Effector memory CD8-positive, alpha-beta T cell (primary cell): ENCODE measurements at places on chromosomes 7 and 10.
A peak's percentile ranks its signal among the peaks of the same experiment; 100 is the strongest.

DNA sequence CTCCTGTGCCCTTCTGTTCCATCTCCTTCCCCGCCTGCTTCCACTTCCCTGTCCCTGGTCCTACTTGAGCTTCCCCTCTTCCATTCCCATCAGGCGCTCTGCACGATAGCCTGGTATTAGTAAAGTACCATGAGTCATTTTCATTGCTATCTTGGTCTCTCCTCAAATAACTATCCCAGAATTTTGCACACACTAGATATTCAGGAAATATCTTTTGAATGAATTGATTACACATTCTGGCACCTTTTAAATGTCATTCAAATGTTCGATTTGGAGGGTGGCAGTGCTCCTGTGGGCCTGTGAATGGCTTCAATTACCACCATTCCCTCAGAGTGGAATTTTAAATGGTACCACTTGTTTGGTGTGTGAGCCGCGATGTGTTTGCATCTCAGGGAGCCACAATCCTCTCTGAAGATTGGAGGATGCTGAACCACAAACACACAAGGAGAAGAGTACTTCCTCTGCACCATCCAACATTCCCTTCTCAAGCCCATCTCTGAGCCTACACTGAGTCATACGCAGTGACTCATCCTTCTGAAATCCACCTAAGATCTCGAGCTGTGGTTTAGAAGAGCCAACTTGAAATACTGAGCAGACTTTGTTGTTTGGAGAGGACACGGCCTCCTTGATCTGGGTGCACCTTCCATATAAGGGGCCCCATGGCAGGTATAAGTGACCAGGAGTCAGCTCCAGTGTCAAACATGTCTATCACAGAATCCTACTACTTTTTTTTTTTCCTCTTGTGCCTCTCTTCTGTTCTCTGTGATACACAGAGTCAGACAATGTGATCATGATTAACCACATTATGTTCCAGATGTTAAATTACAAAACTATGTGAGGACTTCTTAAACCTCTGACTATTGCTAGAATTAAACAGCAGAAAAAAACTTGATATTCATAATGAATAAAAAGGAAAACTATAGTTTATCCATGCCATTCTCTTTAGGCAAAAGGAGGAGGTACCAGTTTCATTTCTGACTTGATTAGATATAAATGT, 81.9 kb downstream of the BMPER start:
- H3K36me3 ChIP-seq: no peaks in the 10 kb centered on the region
- no peaks in the 10 kb centered on the region for H3K4me1 ChIP-seq
- no peak overlapping the region for H3K4me3 ChIP-seq
- DNase-seq: no peak

DNA sequence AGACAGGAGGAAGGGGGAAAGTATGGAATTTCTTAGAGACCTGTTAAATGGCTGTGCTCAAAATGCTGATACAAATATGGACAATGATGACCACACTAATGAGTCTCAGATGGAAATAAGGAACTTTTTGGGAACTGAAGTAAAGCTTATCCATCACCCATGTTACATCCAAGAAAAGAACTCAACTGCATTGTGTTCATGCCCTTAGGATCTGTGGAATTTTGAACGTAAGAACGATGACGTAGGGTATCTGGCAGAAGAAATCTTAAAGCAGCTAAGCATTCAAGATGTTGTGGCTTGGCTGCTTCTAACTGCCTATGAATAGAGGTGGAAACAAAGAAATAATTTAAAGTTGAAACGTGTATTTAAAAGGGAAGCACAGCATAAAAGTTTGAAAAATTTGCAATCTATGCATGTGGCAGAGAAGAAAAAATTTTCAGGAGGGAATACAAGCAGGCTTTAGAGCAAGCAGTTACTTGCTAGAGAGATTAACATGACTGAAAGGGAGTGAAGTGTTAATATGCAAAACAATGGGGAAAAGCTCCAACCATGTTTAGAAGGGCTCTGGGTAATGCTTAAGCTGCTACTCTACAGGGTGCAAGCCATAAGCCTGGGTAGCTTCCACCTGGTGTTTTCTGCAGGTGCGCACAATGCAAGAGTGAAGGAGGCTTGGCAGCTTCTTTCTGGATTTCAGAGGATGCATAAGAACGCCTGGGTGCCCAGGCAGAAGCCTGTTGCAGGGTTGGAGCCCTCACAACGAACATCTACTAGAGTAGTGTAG, 499.7 kb upstream of the SEMA3D start:
- no peak for DNase-seq
- H3K4me1 ChIP-seq: no peaks in the 10 kb centered on the region
- H3K27me3 ChIP-seq: no peaks in the 10 kb centered on the region
- H3K27ac ChIP-seq: no peak overlapping the region
- H3K4me3 ChIP-seq: no peak overlapping the region

GRCh38 chr7:103120362-103120761, 28.5 kb downstream of the NAPEPLD start:
- H3K4me3 ChIP-seq: no peak overlapping the region
- DNase-seq: no peak
- H3K27me3 ChIP-seq: no peaks in the 10 kb centered on the region
- peaks cover 15% of the 10 kb centered on the region for H3K36me3 ChIP-seq

- DNase-seq: no peak
- H3K4me3 ChIP-seq: no peak overlapping the region
- H3K36me3 ChIP-seq: no peaks in the 10 kb centered on the region
- H3K27ac ChIP-seq: no peak overlapping the region
- H3K4me1 ChIP-seq: no peaks in the 10 kb centered on the region
Measured at GRCh38 chr7:94183289-94183749, 179.2 kb upstream of the BET1 start.

DNA sequence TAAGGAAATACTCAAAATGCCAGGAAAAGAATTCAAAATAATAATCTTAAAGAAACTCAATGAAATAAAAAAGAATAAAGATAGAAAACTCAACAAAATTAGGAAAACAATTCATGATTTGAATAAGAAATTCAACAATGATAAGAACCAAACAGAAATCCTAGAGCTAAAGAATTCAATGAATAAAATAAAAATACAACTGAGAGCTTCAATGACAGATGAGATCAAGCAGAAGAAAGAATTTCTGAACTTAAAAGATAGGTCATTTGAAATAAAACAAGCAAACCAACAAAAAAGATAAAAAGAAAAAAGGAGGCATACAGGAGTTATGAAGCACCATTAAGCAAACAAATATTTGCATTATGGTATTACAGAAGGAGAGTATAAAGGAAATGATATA, 5.6 kb upstream of the AKR1B1 start:
- H3K36me3 ChIP-seq: peaks cover 7% of the 10 kb centered on the region
- H3K4me3 ChIP-seq: no peak overlapping the region
- no peak overlapping the region for H3K27ac ChIP-seq
- no peak for DNase-seq

DNA sequence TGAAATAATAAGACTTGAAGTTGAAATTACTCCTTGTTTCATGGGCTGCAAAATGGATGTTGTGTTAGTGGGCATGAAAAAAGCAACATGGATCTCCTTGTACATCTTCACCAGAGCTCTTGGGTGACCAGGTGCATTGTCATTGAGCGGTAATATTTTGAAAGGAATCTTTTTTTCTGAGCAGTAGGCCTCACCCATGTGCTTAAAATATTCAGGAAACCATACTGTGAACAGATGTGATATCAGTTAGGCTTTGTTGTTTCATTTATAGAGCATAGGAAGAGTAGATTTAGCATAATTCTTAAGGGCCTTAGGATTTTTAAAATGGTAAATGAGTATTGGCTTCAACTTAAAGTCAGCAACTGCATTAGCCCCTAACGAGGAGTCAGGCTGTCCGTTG, 15.3 kb downstream of the STAG3 start:
- no peaks in the 10 kb centered on the region for H3K36me3 ChIP-seq
- H3K4me1 ChIP-seq: no peaks in the 10 kb centered on the region
- no peak overlapping the region for H3K4me3 ChIP-seq
- no peak for DNase-seq

- no peak overlapping the region for H3K4me3 ChIP-seq
- H3K4me1 ChIP-seq: peaks cover 13% of the 10 kb centered on the region
- no peaks in the 10 kb centered on the region for H3K36me3 ChIP-seq
- no peaks in the 10 kb centered on the region for H3K27me3 ChIP-seq
Measured at GRCh38 chr10:88032566-88032965, 169.1 kb downstream of the PTEN start.

DNA sequence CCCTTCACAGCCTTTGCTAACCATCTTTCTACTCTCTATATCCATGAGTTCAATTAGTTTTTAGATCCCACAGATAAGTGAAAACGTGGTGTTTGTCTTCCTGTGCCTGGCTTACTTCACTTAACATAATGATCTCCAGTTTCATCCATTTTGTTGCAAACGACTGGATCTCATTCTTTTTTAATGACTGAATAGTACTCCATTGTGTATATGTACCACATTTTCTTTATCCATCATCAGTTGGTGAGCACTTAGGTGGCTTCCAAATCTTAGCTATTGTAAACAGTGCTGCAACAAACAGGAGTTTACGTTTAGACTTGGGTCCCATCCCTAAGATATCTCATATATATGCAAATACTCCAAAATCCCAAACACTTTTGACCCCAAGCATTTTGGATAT, 9.1 kb downstream of the CDC123 start:
- H3K4me3 ChIP-seq: no peak overlapping the region
- H3K27me3 ChIP-seq: no peaks in the 10 kb centered on the region
- DNase-seq: no peak
- H3K27ac ChIP-seq: no peak overlapping the region

DNA sequence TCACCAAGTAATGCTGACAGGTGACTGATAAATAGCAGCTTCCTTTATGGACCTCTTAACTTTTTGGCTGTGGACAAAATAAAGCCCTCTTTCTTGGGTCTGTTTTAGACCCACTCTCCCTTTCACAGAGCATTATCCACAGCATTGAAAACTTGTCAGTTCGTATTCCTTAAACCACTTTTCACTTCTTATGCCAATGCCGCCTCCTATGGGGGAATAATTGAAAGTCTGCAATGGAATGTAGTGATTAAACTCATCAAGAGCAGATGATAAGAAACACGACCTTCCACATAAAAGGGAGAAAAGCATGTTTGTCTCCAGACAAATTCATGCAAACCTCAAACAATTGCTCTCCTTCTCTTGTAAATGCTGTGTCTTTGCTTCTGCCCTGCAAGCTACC, 153.4 kb downstream of the SORCS1 start:
- H3K4me3 ChIP-seq: no peak overlapping the region
- H3K27me3 ChIP-seq: no peaks in the 10 kb centered on the region
- DNase-seq: no peak
- no peak overlapping the region for H3K27ac ChIP-seq
- no peaks in the 10 kb centered on the region for H3K4me1 ChIP-seq
- peaks cover 4% of the 10 kb centered on the region for H3K36me3 ChIP-seq

DNA sequence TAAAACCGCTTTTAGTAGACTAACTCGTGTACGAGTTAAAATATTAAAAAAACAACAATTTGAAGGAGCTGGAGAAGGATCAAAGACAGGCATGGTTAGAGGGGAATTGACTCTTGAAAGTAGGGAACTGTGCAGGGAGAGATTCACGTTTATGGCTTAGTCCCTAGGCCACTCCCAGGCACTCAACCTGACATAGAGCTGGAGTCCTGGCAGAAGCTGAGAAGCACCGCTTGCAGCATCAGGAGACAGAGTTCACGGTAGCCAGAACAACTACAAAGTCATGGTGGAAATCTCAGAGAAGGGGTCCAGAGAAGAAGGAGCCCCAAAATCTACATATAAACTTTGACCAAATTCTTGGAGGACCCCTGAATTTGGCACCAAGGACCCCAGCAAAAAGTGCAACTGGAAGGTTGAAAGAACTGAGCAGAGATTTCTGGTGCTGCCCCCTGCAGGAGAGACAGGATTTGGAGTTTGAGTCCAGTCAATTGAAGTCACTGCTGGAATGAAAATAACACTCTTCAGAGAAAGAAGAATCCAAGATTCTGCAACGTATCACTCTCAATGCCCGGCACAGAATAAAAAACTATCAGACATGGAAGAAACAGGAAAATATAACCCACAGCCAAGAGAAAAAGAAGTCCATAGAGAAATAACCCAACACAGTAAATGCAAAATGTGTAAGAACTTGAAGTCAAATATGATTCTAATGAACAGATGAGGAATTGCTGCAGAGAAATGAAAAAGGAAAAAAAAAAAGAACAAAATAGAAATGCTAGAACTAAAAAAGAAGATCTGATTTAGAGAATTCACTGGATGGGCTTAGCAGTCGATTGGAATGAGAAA, 493.3 kb upstream of the PODXL start:
- H3K4me1 ChIP-seq: no peaks in the 10 kb centered on the region
- H3K36me3 ChIP-seq: no peaks in the 10 kb centered on the region
- H3K27ac ChIP-seq: no peak overlapping the region
- peaks cover 11% of the 10 kb centered on the region for H3K27me3 ChIP-seq
- no peak overlapping the region for H3K4me3 ChIP-seq

DNA sequence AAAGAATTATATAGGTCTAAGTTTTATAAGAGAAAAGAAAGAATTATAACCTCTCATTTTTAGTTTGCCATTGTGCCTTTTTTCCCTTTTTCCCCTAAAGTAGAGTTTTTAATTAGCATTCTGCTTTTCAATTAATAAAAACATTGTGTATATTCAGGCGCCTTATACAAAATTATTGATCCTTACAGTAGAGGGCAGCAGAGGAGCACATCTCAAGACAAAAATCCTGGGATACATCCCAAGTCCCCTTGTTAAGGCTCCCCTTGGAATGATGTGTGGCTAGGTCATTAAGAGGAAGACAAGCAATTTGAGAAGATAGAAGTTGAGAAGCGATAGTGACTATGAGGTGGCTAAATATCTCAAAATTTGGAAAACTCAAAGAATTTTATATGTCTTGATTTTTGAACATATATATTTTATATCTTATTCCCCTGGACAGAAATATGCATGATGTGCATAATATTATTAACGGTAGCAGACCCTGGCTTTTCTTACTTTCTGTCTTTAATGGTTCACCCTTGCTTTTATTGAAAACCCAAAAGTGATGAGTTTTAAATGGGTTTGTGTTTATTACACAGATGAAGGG, 19.1 kb upstream of the TPK1 start:
- H3K4me3 ChIP-seq: no peak overlapping the region
- H3K4me1 ChIP-seq: no peaks in the 10 kb centered on the region
- no peak for DNase-seq
- peaks cover 26% of the 10 kb centered on the region for H3K27me3 ChIP-seq
- H3K36me3 ChIP-seq: no peaks in the 10 kb centered on the region
- no peak overlapping the region for H3K27ac ChIP-seq

DNA sequence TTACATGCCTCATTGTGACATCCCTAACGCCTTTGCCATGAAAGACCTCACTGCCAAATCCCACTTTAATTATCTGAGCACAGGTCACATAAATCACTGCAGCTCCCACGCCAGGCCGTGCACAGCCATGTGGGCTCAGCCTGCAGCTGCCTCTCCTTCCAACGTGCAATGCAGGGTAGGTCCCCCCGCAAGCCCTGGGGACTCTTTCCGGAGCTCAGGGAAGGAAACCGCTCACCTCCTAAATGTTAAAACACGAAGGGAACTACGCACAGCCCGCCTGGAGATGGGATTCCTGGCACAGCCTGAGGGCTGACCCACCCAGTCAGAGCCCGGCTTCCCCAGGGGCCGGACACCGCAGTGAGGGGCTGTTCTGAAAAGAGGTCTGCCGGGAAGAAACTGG, 128.0 kb downstream of the MAD1L1 start:
- H3K4me1 ChIP-seq: peaks cover 20% of the 10 kb centered on the region
- no peaks in the 10 kb centered on the region for H3K27me3 ChIP-seq
- peaks cover 16% of the 10 kb centered on the region for H3K36me3 ChIP-seq
- H3K4me3 ChIP-seq: peak overlapping the region; percentile 54
- no peak for DNase-seq
